ENCODE measurements at places on chromosomes 5 and 9. TPM values are rescaled to one million over a fixed set of nuclear protein-coding genes. Genes with fewer than 3 reads are reported as not detected.

The NXNL2 gene
- 1.3 TPM for total RNA-seq

The IFNA21 gene
- not detected for total RNA-seq

The CDC26 gene
- 37.8 TPM for total RNA-seq

DNA sequence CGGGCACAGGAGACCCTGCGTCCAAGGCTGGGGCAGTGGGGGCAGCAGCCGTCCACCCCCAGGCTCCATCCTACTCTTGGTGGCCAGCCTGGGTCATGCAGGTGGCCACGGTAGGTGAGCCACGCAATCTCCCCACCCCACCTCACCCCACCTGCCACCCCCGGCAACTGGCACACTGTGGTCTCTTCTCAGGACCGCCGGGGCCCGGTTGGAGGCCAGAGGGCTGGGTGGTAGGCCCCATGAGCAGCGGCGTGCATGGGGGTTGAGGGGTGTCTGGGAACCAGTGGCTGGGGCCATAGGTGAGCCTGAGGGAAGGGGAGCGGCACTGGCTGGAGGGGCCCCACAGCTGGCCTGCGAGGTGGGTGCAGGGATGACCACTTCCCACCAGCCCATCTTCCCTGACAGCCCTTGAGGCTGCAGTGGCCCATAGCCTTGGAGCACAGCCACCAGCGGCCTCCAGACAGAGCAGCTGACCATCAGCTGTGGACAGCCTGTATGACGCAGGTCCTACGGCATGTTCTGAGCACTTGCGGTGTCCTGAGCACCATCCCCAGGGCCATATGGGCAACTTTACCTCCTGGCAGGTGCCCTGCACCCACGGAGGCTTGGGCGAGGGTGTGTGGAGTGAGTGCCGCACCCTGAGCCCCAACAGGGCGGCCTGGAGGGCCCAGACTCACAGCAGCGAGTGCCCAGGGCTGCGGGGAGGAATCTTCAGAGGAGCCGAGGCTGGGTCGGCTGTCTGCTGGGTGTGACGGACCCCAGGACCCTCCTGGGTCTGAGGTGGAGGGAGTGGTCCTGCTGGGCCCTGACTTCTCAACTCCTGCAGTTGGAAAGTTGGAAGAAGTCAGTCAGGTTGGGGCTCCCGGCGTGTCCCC lies 47.4 kb downstream of the KCNT1 start:
- H3K27me3 ChIP-seq = no peaks in the 10 kb centered on the region
- no peak for DNase-seq
- no peaks in the 10 kb centered on the region for H3K4me1 ChIP-seq

DNA sequence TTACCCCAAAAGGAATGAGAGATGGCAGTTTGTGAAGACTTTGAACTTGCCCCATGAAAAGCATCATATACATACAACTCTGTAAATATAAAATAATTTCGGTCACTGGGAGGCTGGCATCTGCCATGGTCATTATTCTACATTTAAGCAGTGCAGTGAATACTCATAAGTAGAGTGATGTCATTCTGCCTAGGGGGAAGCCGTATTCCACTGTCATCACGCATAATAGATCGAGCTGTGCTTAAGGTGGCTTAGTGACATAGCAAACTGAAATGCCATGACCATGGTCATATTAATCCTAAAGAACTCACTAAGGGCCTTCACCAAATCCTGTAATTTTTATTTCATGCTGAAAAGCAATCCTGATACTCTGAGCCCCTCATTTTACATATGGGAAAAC lies 42.4 kb upstream of the NR4A3 start:
- H3K4me1 ChIP-seq = no peaks in the 10 kb centered on the region
- no peaks in the 10 kb centered on the region for H3K36me3 ChIP-seq
- H3K27me3 ChIP-seq = no peaks in the 10 kb centered on the region

GRCh38 chr5:169300468-169301385 lies at the start of gene SLIT3:
TSS of gene SLIT3 (minus strand) at chr5:169301139. CDS start at chr5:169300709, 430 bp downstream.
- H3K36me3 ChIP-seq = no peaks in the 10 kb centered on the region
- H3K27me3 ChIP-seq = no peaks in the 10 kb centered on the region
- peak within 1 kb of the TSS; percentile 50 for H3K4me3 ChIP-seq
- DNase-seq = peak; percentile 87
- peak within 1 kb of the TSS; percentile 80 for H3K27ac ChIP-seq
- H3K4me1 ChIP-seq = no peaks in the 10 kb centered on the region

DNA sequence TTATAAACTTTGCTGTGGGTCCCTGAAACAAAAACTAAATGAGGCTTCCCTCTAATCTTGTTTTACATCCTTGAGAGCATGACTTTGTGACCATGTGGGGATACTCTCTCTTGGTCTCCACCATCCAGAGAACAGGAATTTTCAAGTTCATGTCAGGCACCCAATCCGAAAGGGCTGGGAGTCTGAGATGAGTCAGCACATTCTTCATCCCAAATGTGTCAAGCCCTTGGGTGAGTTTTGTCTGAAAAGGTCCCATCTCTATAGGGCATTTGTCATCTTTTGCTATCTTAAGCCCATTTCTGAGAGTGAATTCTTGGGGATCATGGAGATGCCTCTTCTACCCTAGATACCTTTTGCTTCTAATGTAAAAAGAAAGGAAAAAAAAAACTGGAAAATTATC lies 26.9 kb upstream of the RAPGEF6 start:
- no peak for DNase-seq
- H3K4me1 ChIP-seq = no peaks in the 10 kb centered on the region
- no peaks in the 10 kb centered on the region for H3K27me3 ChIP-seq
- H3K4me3 ChIP-seq = no peak overlapping the region
- no peak overlapping the region for H3K27ac ChIP-seq

GRCh38 chr5:74454263-74455030 lies 186.1 kb downstream of the ENC1 start:
- no peaks in the 10 kb centered on the region for H3K4me1 ChIP-seq
- H3K27me3 ChIP-seq = no peaks in the 10 kb centered on the region
- no peaks in the 10 kb centered on the region for H3K36me3 ChIP-seq
- no peak overlapping the region for H3K4me3 ChIP-seq
- no peak for DNase-seq
- H3K27ac ChIP-seq = no peak overlapping the region

GRCh38 chr5:171311322-171312077 lies 2.5 kb downstream of the TLX3 start:
- no peaks in the 10 kb centered on the region for H3K36me3 ChIP-seq
- peak; percentile 12 for DNase-seq
- peaks cover 78% of the 10 kb centered on the region for H3K27me3 ChIP-seq
- no peak overlapping the region for H3K27ac ChIP-seq
- H3K4me1 ChIP-seq = peaks cover 40% of the 10 kb centered on the region

- no peak overlapping the region for H3K4me3 ChIP-seq
- DNase-seq = no peak
- no peaks in the 10 kb centered on the region for H3K4me1 ChIP-seq
Measured at GRCh38 chr5:135312255-135312935, 86.6 kb downstream of the MACROH2A1 start.

Measured in thyroid gland (tissue), 4 donors.